Lower lobe of right lung (tissue), 2 donors: ENCODE measurements at places on chromosomes 1 and 21. TPM values are rescaled to one million over a fixed set of nuclear protein-coding genes. Genes with fewer than 3 reads are reported as not detected.

DNA sequence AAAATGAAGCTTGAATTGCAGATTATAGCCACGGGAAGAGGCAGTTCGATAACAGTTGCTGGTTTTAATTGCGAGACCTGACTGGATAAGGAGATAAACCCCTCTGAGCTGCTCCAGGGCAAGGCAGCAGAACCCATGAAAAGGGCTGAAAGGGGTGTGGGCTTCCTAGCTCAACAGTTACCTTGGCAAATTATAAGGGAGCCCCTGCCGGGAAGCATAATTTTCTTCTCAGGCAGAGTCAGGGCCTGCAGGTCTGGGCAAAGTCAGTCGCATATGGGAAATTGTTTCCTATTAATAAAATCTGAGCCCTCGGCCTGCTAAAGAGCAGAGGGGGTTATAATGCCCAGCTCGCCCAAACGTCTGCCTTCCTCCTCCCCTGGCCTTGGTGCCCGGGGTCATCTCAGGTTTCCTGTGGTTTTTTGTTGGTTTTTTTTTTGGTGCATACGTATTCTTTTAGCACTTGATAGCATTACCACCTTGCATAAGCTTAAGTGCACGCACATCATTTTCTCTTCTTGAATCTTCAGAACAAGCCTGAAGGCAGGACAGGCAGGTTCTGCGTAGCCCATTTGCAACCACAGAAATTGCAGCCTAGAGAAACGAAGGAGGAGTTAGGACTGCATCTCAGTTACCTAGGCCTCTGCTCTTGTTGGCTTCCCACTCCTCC is 33.9 kb upstream of the SELENON start:
- DNase-seq: no peak

DNA sequence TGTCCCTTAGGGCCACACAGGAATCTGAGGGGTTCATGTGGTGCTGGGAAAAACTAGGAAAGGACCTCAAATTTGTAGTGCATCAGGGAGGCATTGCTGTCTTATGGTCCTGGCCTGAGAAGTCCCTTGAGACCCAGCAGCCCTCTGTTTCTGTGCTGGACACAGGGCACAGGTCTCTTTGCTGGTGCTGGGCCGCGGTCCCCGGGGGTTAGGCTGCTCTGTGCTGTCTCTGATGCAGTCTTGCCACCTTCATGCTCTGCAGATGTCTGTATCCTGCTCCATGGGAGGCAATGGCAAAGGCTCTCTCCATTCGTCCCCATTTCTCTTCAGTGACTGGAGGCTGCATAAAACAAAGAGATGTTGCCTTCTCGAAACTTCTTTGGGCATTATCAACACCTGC is 13.0 kb downstream of the EDARADD start:
- DNase-seq: no peak

RHCE gene
- 0.65 TPM for total RNA-seq

TMEM269 gene
- total RNA-seq: not detected
